ENCODE measurements at places on chromosomes 12 and 14.

- DNase-seq: no peak
Measured at GRCh38 chr12:55716582-55716957, 724 bp downstream of the BLOC1S1 start.

DNA sequence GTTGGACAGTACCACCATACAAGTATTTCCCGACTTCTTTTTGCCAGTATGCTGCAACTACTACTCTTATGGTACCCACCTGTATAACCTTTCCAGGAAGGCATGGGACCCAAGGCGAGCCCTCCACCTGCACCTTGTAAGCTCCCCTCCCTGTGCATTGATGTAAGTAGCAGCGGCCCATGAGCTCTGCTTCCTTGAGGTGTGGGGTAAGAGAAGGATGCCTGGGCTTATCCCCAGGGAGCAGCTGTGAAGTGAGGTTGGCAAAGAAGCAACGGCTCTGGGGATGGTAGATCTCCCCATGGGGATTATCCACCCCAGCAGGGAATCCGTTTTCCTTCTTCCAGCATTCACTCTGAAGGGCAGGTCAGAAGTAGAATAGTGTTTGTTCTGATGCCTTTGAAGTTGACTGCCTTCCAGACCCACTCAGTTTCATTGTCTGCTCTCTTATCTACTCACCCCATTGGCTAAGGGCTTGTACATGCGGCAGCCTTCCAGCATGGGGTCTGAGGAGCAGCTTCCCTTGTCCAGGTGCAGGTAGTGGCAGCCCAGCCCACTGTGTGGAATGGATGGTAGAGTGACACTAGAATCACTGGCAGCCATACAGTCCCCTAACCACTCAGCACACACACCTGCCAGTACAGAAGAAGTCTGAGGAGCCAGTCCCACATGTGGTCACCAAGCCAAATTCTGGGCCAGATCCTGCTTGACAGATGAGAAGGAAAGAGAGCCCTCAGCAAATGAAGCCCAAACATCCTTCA, 3.4 kb downstream of the CIROP start:
- DNase-seq: no peak

- DNase-seq: peak; percentile 38
Measured at GRCh38 chr14:88791629-88792472, 902 bp downstream of the EML5 start.

DNA sequence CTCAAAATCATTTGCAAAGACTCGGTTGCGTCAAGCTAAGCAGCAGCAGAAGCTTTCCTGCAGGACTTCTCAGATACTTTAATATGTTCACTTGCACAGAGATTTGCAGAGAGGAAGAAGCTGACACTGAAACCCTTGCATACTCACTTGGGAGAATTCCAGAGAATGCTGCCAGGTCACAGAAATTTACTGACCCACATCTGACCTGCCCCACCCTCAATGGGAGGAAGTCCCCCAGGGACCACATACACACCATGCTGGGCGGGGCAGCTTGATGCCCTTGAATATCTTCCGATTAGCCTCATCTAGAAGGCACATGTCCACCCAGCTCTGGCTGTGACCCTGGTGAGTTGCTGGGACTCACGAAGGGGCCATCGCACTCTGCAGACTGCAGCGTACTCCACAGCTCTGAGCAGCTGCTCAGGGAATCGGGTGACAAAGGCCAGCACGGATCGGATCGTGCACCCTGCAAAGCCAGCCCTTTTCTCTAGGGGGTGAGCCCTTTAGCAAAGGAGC, 83.2 kb downstream of the ITPK1 start:
- no peak for DNase-seq

- DNase-seq: no peak
Measured at GRCh38 chr12:91833780-91834359, 311.8 kb downstream of the BTG1 start.

- DNase-seq: no peak
Measured at GRCh38 chr12:4829161-4829792, 80.4 kb upstream of the KCNA1 start.

GRCh38 chr12:128421375-128421774, 154.4 kb downstream of the TMEM132C start:
- no peak for DNase-seq

GRCh38 chr12:6122201-6122600, 2.3 kb downstream of the VWF start:
- DNase-seq: no peak
